ENCODE measurements at places on chromosomes 12 and 14. TPM values are rescaled to one million over a fixed set of nuclear protein-coding genes. Genes with fewer than 3 reads are reported as not detected.

DNA sequence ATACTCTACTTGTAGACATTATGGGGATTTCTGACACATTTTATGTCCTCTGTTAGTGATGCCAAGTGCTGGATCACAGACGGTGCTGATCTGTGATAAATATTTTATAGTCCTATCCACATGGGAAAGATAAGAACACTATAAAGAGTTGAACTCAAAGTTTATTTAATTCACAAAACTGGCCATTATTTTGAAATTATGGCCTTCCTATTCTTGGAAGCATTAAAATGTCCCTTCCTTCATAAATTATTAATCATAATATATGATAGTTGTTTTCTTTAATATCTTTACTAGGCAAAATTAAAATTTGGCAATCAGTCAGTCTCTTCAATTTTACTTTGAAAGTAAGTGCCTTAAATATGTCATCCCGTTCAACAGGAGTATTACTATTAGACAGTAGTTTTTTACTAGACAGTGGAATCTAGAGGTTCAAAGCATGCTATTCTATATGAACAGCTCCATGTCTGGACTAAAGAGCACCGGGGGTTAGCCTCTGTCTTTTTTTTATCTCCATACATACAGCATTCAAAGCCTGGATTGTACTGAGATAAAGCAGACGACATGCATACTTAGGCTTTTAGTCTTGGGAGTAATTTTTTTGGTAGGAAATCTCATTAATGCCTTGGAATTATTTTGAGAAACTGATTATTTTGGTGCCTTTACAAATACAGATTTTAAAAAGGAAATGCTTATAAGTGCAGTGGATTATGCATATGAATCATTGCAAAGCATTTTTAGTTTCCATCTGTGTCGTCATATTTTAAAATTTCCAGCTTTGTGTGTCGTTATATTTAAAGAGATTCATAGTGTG, 306.1 kb upstream of the RGS6 start:
- H3K36me3 ChIP-seq: peaks cover 2% of the 10 kb centered on the region
- no peak overlapping the region for H3K27ac ChIP-seq
- DNase-seq: peak; percentile 31
- H3K4me1 ChIP-seq: no peaks in the 10 kb centered on the region
- no peak overlapping the region for H3K4me3 ChIP-seq

GRCh38 chr14:29166507-29166906, 399.9 kb downstream of the FOXG1 start:
- no peaks in the 10 kb centered on the region for H3K27me3 ChIP-seq
- no peak for DNase-seq
- H3K36me3 ChIP-seq: no peaks in the 10 kb centered on the region

ANG gene
- 2.6 TPM for polyA plus RNA-seq

DNA sequence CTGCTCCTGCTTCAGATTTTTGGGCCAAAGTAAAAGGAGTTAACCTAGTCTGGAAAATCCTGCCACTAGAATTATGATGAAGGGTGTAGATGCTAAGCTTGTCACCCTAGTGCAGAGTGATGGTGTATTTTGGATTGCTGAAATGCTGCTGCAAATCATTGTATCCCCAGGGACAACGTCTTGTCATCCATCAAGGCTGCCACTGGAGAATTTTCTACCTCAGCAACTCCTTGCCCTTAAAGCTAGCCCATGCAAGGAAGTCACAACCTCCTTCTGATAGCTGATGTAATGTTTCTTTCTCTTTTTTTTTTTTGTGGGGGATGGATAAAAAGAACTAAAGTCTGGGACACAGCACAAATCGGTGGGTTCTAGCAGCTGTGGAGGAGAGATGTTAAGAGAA, 139.4 kb upstream of the FRMD6 start:
- H3K36me3 ChIP-seq: no peaks in the 10 kb centered on the region
- H3K4me3 ChIP-seq: no peak overlapping the region
- no peak for DNase-seq
- H3K4me1 ChIP-seq: peaks cover 20% of the 10 kb centered on the region
- no peaks in the 10 kb centered on the region for H3K27me3 ChIP-seq
- H3K27ac ChIP-seq: no peak overlapping the region

DNA sequence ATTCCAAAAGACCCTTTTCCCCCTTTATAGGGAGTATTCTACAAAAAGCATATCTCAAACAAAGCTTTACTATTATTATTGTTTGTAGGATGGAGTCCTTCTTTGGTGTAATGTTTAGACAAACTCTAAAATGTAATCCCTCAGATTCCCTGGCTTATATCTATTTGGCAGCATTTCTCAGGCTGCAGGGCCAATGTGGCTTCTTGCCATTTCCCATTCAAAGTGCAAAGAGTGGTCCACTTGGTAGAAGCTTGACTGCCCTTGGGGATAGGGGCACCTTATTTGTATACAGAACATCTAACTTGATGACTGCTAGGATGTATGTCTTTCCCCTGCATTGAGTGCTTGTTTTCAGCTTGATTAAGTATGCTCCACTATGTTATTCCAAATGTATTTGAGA, 242.7 kb downstream of the PRKD1 start:
- H3K4me3 ChIP-seq: no peak overlapping the region
- no peaks in the 10 kb centered on the region for H3K27me3 ChIP-seq
- DNase-seq: peak; percentile 2

DNA sequence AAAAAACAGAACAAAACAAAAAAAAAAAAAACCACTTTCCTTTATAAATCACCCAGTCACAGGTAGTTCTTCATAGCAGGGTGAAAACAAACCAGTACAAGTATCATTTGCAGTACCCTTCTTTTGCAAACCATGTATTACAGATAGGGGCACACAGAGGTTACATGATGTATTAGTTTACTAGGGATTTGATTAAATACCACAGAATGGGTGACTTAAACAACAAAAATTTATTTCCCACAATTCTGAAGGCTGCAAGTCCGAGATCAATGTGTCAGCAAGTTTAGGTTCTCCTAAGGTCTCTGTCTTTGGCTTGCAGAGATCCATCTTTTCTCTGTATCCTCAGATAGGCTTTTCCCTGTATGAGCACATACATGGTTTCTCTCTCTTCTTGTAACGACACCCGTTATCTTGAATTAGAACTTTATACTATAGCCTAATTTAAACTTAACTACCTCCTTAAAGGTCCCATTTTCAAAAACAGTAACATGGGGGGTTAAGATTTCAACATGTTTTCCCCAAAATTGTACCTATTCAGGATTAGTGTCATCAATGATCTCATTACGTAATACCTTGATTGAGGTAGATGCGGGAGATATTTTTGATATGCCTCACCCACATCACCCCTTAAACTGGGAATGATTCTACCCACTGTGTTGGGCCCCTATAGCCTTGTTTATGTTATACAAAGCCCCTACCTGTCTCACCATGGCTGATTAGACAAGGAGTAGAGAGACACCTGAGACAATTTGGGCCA, 3.5 kb upstream of the CEP128 start:
- H3K36me3 ChIP-seq: no peaks in the 10 kb centered on the region
- H3K4me1 ChIP-seq: peaks cover 10% of the 10 kb centered on the region
- no peak overlapping the region for H3K27ac ChIP-seq
- DNase-seq: no peak
